Neuronal stem cell (in vitro differentiated cells): ENCODE measurements at places on chromosomes 6 and 20.

GRCh38 chr20:48586730-48587129 lies 241.1 kb downstream of the PREX1 start:
- H3K27me3 ChIP-seq: no peaks in the 10 kb centered on the region
- H3K4me1 ChIP-seq: peaks cover 1% of the 10 kb centered on the region
- H3K36me3 ChIP-seq: no peaks in the 10 kb centered on the region
- H3K4me3 ChIP-seq: no peak overlapping the region

GRCh38 chr20:36998652-36999051 lies 47.1 kb upstream of the SAMHD1 start:
- no peaks in the 10 kb centered on the region for H3K4me1 ChIP-seq
- no peaks in the 10 kb centered on the region for H3K27me3 ChIP-seq
- no peak overlapping the region for H3K27ac ChIP-seq
- H3K36me3 ChIP-seq: peaks cover 14% of the 10 kb centered on the region
- no peak for DNase-seq

DNA sequence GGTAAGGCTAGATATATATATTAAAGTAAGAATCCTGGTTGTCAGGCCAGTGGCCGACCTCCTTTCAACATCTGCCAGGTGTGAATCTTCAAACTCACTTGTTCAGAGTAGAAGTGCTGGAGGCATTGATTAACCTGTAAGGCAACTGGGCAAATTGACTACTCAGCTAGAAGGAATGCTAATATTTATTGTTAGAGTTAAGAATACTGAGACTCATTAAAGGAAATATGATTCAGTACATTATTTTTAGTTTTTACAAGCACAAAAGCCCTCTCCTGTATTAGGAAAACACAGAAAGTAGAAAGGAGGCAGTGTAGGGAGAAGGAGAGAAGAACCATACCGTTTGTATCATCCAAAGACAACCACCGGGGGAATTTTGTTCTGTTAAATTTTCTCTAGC lies 53.5 kb downstream of the RIPOR2 start:
- no peaks in the 10 kb centered on the region for H3K27me3 ChIP-seq
- no peak overlapping the region for H3K4me3 ChIP-seq
- no peaks in the 10 kb centered on the region for H3K36me3 ChIP-seq
- H3K27ac ChIP-seq: no peak overlapping the region

DNA sequence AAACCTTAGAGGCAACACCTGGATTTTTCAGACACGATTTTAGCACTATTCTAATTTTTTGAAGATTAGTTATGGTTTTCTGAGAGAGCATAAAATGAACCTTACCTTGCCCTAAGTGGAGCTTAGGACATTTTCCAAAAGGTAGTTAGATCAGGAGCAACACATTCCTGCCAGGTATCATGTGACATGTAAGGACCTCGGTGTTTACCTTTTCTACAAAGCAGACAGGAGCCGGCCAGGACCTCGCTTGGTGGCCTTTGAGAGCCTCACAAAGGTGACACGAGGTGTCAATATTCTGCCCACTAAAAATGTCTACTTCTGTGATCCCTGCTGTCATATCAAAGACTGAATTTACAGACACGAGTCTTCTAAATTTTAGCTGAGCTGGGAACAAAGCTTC lies 174.9 kb downstream of the SMOC2 start:
- H3K27me3 ChIP-seq: no peaks in the 10 kb centered on the region
- H3K4me1 ChIP-seq: no peaks in the 10 kb centered on the region
- no peak overlapping the region for H3K4me3 ChIP-seq
- H3K27ac ChIP-seq: no peak overlapping the region
- DNase-seq: no peak
- H3K36me3 ChIP-seq: no peaks in the 10 kb centered on the region

GRCh38 chr6:140711019-140711613 lies 1336.7 kb upstream of the CITED2 start:
- no peak overlapping the region for H3K27ac ChIP-seq
- H3K36me3 ChIP-seq: no peaks in the 10 kb centered on the region
- H3K4me3 ChIP-seq: no peak overlapping the region
- H3K4me1 ChIP-seq: no peaks in the 10 kb centered on the region

- H3K36me3 ChIP-seq: no peaks in the 10 kb centered on the region
- H3K4me3 ChIP-seq: no peak overlapping the region
- H3K4me1 ChIP-seq: no peaks in the 10 kb centered on the region
- H3K27ac ChIP-seq: no peak overlapping the region
- no peaks in the 10 kb centered on the region for H3K27me3 ChIP-seq
These were observed 12.8 kb downstream of the PTPRK start for GRCh38 chr6:128507337-128508310.

DNA sequence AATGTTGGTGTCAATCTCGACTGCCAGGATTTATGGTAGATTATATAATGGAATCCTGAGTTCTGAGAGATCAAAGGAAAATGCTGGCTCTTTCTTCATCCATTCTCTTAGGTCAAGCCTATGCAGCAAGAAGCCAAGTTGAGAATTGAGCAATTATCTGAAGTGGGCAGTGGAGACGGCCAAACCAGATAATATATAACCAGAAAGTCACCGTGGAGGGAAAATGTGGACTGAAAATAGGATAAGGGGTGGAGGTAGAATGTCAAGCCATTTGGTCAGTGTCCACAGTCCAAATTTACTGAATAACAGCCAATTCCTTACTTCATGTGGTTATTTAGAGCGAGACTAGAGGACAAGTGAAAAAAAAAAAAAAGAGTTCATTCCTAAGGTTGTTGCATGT lies 107.8 kb upstream of the ESR1 start:
- no peak overlapping the region for H3K27ac ChIP-seq
- DNase-seq: no peak
- no peaks in the 10 kb centered on the region for H3K36me3 ChIP-seq
- H3K4me1 ChIP-seq: no peaks in the 10 kb centered on the region

DNA sequence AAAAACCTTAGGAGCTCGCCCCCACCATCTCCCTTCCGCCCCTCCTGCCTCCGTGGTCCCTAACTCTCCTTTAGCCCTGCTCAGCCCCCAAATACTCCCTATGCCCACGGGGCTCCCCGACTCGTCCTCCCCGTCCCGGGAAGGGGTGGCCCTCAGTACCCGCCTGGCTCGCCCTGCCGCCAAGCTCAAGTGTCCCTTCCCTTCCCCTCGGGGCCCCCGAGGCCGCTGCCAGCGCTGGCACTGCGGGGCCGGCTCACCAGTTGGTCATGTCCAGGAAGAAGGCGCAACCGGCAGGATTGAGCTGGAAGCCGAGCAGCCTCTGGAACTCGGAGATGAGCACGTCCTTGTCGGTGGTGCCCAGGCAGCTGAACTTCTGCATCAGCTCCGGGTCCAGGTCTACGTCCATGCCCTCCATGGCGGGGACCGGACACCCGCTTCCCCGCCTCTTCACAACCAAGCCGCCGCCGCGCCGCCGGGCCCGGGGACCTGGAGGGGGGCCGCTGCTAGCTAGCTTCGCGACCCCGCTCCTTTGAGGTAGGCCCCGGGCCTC lies 303 bp downstream of the ILRUN start:
- peak overlapping the region; percentile 94 for H3K4me3 ChIP-seq
- H3K27me3 ChIP-seq: no peaks in the 10 kb centered on the region
- H3K27ac ChIP-seq: peak overlapping the region; percentile 56
- H3K36me3 ChIP-seq: peaks cover 5% of the 10 kb centered on the region
- no peak for DNase-seq
- peaks cover 8% of the 10 kb centered on the region for H3K4me1 ChIP-seq

DNA sequence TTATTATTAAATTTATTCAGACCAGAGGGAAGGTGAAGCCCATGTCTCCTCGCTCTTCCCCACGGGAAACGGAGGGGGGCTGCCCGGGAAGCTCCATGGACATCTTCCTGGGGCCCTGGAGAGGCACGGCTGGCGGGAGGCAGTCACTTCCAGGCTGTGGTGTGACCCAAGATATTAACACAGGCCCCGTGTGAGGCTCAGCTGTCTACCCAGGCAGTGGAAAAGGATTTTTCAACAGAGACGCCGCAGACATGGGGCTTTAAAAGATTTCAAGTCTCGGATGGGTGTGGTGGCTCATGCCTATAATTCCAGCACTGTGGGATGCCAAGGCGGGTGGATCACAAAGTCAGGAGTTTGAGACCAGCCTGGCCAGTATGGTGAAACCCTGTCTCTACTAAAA lies 117.9 kb downstream of the ERMARD start:
- H3K4me1 ChIP-seq: no peaks in the 10 kb centered on the region
- H3K27ac ChIP-seq: no peak overlapping the region
- H3K36me3 ChIP-seq: no peaks in the 10 kb centered on the region
- no peak overlapping the region for H3K4me3 ChIP-seq
- no peaks in the 10 kb centered on the region for H3K27me3 ChIP-seq

- no peaks in the 10 kb centered on the region for H3K4me1 ChIP-seq
- H3K4me3 ChIP-seq: no peak overlapping the region
- no peaks in the 10 kb centered on the region for H3K36me3 ChIP-seq
These were observed 23.6 kb downstream of the HMGN4 start for GRCh38 chr6:26561533-26562466.

DNA sequence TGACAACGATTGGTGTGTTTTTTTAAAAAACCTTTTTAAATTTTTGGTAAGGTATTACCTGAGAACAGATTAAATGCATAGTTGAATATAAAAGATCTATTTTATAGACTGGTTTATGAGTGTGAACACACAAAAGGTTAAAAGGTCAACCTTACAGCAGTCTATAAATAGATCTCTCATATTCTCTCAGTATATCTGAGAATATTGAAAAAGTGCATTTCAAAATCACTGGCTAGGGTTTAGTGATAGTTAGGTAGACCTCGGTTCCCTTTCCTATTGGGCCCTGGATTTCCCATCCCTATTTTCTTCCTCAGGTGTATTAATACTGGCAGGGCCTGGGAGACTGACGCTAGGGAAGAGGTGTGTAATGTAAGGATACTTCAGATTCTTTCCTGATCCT lies 723 bp upstream of the ZNF451 start:
- H3K27me3 ChIP-seq: no peaks in the 10 kb centered on the region
- no peak overlapping the region for H3K4me3 ChIP-seq
- H3K27ac ChIP-seq: peak overlapping the region; percentile 60
- no peak for DNase-seq
- H3K4me1 ChIP-seq: peaks cover 2% of the 10 kb centered on the region

DNA sequence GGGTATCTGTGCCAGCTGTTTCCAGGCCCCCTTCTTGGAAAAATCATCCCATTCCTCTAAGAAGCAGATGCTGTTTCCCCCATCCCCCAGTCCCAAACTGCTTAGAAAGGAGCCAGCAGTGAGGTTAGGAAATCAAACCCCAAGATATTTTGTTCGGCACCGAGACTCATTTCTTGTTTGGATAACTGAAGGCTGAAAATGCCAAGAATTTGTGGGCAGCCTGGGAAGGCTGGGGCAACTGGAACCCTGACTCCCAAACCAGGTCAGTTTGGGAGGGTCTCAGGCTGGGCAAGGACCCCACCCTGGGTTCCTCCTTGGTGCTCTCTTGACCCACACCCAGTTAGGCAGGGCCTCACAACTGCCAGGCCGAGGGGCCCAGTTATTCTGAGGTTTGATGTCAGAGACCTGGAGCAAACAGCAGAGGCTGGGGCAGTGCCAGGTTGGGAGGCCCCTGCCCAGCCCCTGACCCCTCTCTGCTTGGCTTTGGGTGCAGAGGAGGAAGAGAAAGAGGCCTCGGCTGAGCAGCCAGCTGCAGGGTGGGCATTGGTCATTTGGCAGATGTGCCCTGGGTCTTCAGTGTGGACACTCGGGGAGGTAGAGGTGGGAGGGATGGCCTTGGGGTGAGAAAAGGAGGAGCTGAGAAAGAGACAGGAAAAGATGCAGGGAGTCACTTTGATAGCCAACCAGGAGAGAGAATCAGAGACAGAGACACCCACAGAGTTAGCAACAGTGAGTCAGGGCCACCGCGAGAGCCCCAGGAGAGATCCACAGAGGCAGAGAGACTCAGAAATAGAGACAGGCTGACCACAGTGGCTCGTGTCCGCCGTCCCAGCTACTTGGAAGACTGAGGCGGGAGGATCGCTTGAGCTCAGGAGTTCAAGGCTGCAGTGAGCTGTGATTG lies 5.0 kb downstream of the ANGPT4 start:
- no peak for DNase-seq
- no peaks in the 10 kb centered on the region for H3K36me3 ChIP-seq
- no peaks in the 10 kb centered on the region for H3K4me1 ChIP-seq
- H3K27me3 ChIP-seq: no peaks in the 10 kb centered on the region

DNA sequence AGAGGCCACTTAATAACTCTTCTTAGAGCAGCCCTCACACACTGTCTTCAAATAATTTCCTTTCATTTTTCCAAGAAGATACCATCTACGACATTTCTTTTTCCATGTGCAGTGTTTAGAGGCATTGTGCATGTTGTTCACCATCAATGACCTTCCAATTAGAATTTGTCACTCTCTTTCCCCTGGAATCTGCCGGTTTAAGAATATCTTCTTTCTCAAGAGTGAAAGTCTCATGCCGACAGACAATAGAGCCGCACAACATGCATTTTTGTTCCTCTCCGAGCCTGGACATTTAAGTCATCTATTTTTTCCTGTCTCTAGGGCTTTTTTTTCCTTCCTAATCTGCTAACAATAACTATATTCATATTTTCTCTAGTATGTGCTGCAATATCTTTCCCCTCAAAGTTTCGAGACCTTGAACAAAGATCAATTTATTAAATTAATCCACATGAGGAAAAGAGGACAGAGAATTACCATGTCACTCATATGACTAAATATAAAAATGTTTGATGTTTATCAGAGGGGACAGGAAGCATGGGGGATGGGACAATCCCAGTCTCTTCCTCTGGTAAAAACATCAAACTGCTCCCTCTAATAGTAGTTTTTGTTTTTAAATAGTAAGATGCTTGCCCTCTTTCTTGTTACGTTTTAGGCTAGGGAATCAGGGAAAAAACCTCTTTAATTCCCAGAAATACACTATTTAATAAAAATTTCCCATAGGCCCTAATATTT lies 893.4 kb downstream of the C6orf118 start:
- H3K4me1 ChIP-seq: peaks cover 2% of the 10 kb centered on the region
- no peak overlapping the region for H3K4me3 ChIP-seq
- no peaks in the 10 kb centered on the region for H3K27me3 ChIP-seq
- DNase-seq: peak; percentile 29
- H3K27ac ChIP-seq: no peak overlapping the region

GRCh38 chr20:41334443-41335421 lies 5.9 kb upstream of the LPIN3 start:
- no peaks in the 10 kb centered on the region for H3K36me3 ChIP-seq
- H3K4me1 ChIP-seq: no peaks in the 10 kb centered on the region
- H3K27me3 ChIP-seq: peaks cover 6% of the 10 kb centered on the region
- peak overlapping the region; percentile 38 for H3K4me3 ChIP-seq
- DNase-seq: no peak
- no peak overlapping the region for H3K27ac ChIP-seq

DNA sequence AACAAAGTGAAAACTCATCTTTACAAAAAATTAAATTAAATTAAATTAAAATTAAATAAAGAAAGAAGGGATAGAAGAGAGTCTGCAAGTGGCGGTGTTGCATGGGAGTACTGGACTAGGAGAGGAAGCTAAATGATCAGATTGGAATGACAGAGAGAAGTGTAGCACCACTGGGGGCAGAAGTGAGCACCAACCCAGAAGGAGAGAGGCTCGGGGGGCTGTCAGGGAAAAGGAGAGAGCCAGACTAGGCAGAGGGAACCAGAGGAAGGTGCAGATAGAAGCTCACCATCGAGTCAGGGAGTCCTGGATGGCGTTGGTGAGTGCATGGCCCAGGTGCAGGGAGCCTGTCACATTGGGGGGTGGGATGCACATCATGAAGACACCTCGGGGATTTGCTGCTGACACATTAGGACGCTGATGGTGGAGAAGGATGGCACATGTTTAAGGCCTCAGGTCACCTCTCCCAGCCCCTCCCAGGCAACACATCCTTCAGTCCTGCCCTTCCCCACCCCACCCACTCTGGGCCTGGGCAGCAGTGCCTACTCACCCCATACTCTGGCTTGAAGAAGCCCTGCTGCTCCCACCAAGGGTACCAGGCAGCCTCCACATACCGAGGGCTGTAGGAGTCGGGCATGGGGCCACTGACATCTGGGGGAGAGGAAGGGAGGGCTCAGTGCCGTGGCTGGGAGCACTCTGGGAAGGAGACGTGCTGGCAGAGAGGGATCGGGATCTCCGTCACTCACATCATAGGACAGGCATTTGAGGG lies 4.0 kb downstream of the VARS1 start:
- H3K36me3 ChIP-seq: peaks cover 15% of the 10 kb centered on the region
- peak overlapping the region; percentile 5 for H3K4me3 ChIP-seq
- H3K27me3 ChIP-seq: no peaks in the 10 kb centered on the region
- peaks cover 5% of the 10 kb centered on the region for H3K4me1 ChIP-seq
